ENCODE measurements at places on chromosomes 12 and 14. TPM values are rescaled to one million over a fixed set of nuclear protein-coding genes. Genes with fewer than 3 reads are reported as not detected.

DNA sequence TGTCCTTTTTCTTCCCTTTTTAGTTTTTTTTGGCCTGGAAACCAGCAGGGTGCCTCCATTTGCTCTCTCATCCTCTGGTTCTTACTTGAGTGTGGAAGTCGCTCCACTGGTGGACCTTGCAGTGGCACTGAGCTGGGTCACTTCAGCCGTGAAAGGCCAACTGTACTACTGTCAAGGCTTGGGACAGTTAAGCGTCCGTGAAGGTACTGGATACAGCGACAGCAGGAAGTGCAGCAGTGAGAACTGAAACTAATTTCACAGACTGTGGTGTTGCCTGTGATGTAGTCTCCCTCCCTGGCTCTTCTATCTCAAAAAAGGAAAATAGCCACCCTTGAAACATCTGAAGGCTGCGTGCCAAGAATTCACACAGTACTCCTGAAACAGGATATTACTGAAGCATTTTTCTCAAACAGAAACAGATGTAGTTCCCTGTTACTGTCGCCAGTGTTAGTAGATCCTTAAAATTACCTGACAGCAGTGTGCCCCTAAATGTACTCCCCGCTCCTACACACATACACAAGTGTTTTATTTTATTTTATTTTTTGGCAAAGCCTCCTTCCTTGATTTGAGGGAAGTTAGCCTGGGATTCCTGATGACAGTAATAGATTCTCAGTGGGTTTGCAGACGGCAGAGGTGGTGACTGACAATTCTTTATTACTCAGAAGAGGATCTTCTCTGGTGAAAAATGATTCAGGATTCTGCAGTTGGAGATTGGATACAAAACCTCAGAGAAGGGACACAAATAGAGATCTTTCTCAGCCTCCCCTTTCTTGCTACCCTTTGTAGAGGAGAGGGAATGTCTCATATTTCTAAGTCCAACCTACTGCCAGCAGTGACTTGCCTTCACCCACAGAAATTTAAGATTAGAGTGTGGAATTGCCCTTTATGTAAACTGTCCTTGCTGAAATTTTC lies 4.4 kb downstream of the SUSD6 start:
- DNase-seq = no peak

DNA sequence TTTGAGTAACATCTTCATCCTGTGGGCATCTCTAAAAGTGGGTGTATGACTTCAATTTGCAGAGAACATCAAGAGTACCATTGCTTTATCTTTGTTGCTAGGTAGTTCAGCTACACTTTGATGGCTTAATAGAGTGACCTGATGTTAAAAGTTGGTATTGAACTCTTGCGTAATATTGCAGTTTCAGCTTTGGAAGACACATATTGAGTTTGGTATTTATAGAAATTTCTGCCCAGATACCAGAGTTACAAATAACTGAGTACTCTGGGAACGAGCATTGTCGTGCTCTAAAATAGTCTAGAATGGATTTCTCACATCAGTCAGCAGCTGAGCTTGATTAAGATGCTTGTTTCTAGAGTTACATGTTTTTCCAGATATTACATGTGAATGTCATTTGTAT lies 24.8 kb upstream of the AKAP5 start:
- no peak for DNase-seq

DNA sequence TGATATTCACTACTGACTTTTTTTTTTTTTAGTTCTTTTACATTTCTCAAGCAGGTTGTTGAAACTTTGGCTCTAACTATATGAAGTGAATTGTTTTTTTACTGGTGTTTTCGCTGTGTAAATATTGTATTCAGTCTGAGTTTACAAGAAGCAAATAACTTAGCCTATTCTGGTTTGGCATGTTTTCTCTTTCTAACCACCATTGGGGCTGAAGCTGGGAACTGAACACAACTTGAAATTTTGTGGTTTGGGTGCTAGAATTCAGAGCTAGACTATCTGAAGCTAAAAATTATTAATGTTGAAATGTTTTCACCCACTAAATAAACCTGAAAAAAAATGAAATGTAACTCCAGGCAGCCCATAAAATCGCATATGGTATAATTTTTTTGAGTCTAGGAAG lies 37.2 kb downstream of the RAD51B start:
- DNase-seq = no peak

DNA sequence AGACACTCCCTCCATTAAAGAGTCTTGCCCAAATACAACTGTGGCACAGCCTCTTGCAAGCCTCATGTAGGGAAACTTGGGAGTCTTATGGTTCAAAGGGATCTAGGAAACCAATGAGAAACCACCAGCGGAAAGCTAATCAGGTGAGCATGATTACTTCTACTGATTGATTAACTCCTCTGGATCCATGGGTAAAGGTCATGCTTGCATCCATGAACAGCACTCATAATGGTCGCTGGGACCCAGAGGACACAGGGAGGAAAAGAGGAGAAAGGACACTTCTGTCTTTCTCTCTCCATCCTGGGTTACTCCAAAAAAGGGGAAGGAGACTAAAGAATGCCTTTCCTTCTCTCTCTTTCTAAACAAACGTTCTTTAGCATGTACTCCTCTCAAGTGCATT lies 1397.2 kb downstream of the LRFN5 start:
- no peak for DNase-seq

DNA sequence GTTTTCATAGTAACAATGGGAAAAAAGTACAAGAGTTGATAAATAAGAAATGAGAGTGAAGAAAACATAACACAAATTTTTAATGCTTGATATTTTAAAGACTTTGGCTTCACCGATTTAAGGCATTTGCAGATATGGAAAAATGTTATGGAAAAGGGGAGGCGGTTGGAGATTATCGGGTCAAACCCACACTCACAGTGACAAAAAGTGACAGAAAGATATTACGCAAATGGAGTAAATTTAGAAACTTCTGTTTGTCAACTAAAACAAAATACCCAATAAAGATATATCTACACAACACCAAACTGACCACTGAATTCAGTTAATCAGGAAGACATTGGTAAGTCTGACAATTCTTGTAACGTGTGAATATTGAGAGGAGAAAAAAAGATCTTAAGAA lies 2.5 kb downstream of the PPP1R12A start:
- no peak for DNase-seq

Gene HCAR1
- total RNA-seq = 0.21 TPM

- no peak for DNase-seq
These were observed 59.3 kb downstream of the SLC15A5 start for GRCh38 chr12:16218234-16218633.

Gene SERPINA4
- total RNA-seq = not detected

GRCh38 chr14:100278702-100279101 lies 27.5 kb downstream of the SLC25A29 start:
- no peak for DNase-seq
